ENCODE measurements at places on chromosomes 7 and 10.

GRCh38 chr10:71696628-71697326 lies 22.8 kb downstream of the C10orf105 start:
- no peak for DNase-seq

DNA sequence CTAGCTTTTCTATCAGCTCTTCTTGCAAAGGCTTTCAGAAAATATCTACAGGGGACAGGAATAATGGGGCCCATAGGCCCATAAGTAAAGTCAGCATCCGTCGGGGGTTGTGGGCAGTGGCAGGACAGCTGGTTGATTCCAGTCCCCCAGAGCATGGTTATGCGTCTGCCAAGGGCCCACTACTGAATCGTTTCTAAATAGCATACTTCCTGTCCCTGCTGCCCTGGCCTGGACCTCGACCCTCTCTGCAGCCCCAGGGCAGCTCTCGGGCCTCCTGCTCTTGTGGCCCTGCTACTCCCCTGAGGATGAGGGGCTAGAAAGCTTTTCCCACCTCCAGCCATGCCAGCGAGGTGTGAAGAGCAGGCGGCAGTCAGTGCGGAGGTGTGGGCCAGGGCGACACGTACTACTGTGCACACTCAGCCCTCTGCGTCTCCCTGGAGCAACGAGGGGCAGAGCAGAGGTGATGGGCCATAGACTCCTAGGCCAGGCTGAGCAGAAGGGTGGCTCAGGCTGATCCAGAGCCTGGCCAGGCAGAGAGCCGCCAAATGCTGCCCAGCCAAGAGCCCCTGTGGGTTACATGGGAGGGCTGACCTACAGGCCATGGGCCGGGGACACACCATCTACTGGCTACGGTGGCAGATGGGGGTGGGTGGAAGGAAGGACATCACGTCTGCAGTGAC lies 4.7 kb upstream of the OPN4 start:
- no peak for DNase-seq

DNA sequence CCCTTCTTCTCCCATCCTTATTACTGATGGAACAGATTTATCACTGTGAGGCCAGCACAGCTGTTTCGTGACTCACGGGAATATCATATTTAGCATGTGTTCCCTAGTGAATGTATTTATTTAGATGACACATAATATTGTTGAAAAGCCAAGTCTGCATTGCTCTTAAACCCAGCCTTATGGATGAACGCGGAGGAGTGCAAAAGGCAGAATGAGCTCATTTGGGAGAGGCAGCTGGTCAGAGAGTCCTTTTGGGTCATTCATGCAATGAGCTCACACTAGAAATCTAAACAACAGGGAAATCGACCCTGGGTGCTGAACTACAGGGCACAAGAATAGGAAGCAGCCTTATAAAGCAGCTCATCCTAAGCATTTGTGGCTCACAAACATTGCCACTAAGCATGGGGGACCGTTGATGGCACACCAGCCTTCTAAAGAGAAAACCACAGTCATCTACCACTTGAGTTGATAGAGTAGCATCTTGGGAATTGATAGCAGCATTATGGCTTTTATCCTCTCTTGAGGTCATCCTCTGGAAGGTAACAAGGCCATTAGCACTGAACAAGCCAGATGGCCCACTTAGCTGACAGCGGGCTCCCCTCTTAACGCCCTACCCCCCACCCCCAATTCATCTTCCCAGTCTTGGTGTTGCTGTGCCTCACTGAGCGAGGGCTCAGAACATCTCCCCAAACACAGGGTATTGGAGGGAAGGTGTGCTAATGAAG lies 32.9 kb upstream of the SDK1 start:
- DNase-seq: no peak

- DNase-seq: no peak
Observed at GRCh38 chr10:122854648-122855047, 9.0 kb upstream of the CUZD1 start.

GRCh38 chr7:50851891-50852290 lies 69.2 kb upstream of the GRB10 start:
- DNase-seq: no peak

- DNase-seq: no peak
Observed at GRCh38 chr7:94335586-94335985, 59.1 kb upstream of the COL1A2 start.

- DNase-seq: no peak
Observed at GRCh38 chr10:81600185-81600584, 274.8 kb upstream of the NRG3 start.

- DNase-seq: no peak
Observed at GRCh38 chr7:45159296-45159695, 1.7 kb downstream of the RAMP3 start.

DNA sequence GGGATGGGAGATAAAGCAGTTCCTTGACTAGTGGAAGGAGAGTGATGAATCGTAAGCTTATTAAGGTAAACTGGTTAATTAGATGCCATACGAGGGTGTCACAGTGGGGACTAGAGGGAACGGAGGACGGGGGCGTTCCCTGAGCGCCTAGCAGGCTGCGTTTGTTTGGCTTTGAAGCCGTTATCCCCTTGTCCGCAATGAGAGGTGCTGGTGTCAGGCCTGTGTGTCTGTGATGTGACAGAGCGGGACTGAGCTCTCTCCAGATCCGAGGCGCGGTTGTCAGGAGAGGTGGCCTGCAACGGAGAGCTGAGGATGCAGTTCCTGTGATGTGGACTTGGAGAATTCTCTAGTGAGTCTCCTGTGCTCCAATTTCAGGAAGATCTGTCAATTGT lies 60.0 kb upstream of the PRPS1L1 start:
- DNase-seq: no peak

DNA sequence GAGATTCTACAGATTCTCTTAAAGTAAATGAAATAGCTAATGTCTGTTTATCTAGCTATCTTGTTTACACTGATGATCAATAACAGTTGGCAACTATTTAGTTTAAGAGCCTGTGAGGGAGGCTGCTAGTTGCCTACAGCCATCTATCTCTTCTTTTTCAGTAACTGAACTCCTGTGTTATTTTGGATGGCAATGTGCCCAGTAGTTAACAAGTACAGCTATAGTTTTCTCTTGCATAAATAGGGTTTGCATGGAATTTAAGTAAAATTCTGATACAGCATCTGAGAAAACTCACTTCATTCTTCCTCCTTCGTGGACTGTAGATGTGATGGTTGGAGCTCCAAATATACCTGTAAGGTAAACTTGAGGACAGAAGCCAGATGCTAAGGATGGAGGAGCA lies 219.5 kb upstream of the POT1 start:
- no peak for DNase-seq

DNA sequence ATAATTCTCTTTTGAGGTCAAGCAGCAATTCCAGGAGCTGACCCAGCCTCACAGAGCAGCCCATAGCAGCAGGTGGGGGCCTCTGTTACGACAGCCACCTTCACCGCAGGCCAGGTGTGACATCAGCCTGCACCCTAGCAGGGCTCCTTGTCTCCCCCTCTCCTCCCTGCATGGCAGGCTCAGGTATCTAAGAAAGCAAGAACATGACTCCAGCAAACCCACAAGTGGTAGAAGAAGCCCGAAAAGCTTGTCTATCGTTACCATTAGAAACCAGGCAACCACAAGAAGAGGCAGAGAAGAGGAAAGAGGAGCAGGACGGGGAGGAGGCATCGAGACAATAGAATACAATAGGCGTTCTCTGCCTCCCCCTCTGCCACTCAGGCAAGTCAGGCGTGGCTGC lies 104.0 kb upstream of the PRR15 start:
- no peak for DNase-seq

DNA sequence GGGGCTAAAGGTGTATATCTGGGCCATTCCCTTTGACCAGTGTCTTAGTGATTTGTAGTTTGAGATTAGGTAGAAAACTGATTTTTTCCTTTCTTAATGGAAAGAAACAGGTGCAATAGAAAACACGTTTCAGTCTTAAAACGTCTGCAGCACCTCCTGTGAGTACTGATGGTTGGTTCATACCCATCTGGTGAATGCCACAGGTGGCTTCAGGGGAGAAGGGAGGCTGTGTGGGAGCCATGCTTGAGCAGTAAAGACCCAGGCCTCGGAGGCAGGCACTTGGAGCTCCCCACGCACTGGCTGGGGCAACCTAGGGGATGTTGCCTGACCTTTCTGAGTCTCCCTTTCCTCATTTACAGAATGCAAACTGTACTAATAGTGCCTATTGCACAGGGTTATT lies 171.5 kb upstream of the GRB10 start:
- DNase-seq: no peak

GRCh38 chr10:35674843-35675242 lies 32.7 kb upstream of the FZD8 start:
- DNase-seq: no peak

DNA sequence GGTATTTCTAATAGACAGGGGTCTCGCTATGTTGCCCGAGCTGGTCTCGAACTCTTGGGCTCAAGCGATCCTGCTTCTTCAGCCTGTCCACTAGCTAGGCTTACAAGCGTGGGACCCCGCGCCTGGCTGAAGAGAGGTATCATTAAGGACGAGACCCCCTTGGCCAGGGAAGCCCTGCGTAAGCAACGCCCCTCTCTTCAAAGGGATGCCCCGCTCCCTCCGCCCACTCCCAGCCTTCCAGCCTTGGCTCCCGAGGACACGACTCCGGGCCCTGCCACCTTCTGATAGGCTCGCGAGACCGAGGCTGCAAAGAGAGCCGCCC lies 220 bp upstream of the ZKSCAN5 start:
- no peak for DNase-seq

GRCh38 chr7:131281266-131282048 lies 46.2 kb upstream of the MKLN1 start:
- no peak for DNase-seq

GRCh38 chr10:24153537-24153936 lies 55.4 kb upstream of the KIAA1217 start:
- DNase-seq: no peak

DNA sequence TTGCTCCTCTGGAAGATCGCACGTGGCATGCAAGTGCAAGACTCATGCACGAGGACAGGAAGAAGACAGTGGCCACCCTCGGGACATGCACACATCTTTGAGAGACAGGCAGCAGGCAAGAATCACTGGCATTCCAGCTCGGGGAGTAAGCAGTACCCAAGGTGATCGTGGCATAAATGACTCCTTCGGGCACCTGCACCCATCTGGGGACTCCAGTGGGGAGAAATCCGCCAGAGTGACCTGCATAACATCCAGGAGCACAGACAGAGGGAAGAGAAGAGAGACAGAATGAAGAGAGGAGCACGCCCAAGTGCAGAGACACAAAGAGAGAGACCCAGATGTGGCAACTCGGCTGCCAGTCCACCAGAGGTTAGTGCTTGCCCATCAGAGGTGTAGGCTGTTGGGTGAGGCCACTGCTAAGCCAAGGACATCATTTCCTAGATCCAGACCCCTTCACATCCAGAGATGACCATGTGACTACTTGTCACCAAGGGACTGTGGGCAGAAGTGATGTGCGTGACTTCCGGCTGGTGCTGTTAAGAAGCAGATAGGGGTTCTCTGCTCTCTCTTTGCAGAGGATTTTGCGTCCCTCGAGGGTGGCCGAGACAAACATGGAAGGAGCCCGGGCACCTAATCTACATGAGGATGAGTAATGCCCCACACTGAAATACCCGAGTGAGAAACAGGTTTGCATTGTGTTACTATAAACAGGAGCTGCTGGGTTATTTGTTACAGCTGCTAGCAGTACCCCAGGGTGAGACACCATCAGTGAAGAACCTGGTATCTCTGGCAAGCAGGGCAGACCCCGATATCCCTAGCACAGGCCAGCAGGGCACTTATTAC lies 80.6 kb downstream of the VWA2 start:
- DNase-seq: no peak

DNA sequence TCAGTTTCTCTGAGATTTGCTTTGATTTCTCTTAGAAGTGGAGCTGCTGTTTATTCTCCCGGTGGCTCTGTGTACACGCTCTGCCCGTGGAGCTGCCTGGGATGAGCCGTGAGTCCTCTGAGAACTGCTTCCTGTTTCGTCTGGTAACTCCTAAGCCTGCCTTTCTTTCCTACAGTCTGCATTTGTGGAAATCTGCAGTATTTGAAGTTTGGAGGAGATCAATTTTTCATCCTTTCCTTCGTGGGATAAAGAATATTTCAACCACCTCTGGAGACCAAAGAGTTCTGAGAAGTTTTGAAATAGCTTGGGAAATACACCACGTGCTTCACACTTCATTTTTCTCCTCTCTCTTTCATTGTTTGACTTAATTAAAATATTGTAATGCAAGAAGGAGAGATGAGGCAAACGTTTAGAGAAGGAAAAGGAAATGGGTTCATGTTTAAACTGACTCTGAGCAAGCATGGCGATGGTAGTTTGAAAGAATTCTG lies 311.9 kb downstream of the LRMDA start:
- no peak for DNase-seq

GRCh38 chr10:93813507-93814465 lies 56.0 kb downstream of the LGI1 start:
- no peak for DNase-seq

DNA sequence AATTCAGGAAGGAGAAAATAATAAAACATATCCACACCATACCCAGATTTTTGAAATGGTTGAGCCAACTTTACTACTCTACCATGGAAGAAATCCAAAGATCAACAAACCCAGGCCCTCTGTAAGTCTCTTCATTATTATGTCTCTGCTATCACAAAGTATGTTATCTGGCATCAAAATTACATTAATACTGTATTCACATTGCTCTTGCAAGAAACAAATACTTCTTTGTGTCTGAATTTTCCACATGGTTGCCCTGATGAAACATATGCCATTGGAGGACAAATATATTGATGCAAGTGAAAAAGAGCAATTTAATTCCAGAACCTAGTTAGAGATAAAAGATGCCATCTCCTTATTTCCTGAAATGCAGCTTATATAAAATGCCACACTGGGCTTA lies 204.0 kb downstream of the FZD1 start:
- DNase-seq: no peak

GRCh38 chr10:30559180-30559579 lies 70.4 kb downstream of the LYZL2 start:
- DNase-seq: no peak

- DNase-seq: no peak
Observed at GRCh38 chr7:84548366-84549365, 354.1 kb upstream of the SEMA3A start.

- no peak for DNase-seq
Observed at GRCh38 chr10:103055105-103055504, 137.0 kb downstream of the CNNM2 start.

GRCh38 chr10:68121852-68122251 lies 12.6 kb downstream of the MYPN start:
- no peak for DNase-seq

DNA sequence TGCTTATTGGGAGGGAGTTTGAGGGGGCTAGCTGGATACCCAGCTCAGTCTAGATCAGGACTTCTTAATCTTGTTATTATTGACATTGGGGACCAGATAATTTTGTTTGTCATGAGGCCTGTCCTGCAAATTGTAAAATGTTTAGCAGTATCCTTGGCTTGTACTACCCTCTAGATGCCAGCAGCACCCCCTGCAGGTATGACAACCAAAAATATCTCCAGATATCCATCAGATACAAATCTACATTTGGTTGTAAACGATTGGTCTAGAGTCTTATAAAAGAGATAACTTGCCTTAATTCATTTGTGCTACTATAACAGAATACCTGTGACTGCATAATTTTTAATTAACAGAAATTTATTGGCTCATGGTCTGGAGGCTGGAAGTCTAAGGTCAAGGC lies 1232.2 kb downstream of the XPNPEP1 start:
- no peak for DNase-seq

DNA sequence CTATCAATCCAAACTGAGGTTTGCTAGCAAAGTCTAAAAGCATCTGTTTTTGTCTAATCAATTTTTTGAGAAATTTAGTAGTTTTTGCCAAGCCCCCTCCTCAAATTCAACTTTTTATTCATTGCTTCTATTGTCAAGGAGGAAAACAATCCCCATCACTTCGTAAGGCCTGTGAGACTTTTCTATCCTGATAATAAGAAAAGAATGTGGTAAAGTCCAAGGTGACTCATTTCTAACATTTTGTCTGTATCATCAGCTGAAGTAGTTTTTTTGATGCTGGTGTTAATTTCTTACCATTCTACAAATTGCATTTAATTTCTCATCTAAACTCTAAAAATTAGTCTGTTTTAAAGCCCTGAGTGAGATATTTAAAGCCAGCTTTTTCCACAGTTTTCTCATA lies 11.7 kb downstream of the ANK3 start:
- DNase-seq: no peak

Measured in GM18507 (cell line).